ENCODE measurements at places on chromosomes 12 and 14.

DNA sequence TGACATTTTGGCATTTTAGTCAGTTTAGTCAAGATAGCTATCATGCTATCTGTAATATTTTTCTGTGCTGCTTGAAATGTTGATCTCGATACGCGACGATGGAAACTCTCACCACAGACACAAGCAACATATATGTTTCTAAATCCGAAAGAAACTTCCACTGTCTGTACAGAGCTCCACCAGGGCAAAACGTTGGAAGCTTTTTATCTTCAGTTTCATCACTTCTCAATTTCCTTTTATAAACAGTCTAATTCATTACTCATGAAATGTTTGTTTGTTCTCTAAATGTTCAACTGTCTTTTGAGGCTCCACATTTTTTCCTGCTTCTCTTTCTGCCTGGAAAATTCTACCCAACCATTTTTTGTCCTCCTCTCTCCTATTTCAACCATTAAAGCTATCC, 737.6 kb downstream of the SLC16A7 start:
- DNase-seq: no peak

- DNase-seq: no peak
These were observed 75.1 kb downstream of the ADGRD1 start for GRCh38 chr12:131028587-131029338.

- no peak for DNase-seq
These were observed 173.5 kb downstream of the PAX9 start for GRCh38 chr14:36835128-36835527.

DNA sequence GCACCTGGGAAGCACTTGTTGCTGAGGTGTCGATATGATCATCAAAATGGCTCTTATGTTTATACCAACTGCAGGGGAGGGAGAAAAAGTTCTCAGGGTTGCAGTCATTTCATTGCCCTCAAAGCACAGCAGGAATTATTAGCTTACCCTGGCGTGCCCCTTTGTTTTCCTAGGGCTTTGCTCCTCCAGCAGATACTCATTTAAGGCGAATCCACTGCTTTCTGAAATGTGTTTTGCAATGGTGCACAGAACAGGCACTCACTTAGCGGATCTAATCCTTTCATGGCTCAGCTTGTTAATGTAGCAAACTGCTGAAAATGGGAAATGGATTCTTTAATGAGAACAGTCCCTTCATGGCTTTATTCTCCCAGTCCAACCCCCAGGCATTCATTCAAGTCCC, 76.7 kb downstream of the NKX2-1 start:
- DNase-seq: no peak

DNA sequence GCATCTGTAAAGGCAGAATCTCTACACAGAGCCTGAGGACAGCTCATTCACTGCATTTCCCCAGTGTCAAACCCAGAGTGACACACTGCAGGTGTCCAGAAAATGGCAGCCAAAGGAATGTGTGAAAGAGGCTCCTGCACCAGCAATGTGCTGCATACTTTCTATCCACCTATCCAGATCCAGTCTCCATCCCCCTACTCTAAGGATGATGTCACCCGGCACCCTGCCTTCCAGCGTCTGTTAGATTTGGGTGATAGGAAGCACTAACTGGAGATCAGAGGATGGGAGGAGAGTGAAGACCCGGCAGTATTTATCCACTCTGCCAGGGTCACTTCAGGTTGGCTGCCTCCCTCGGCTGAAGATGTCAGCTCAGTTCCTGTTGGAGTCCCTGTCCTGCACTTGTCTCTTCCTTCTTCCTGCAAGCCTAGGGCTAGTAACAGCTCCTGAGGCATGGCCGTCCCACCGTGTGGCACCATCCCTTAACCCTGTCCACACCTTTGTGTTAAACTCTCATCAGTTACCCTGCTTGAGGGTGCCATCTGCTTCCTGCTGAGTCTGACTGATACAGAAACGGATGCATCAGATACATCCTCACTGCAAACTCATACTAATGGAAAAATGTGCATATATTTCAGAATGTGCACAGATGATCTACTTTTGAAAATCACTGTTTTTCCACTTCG, 13.0 kb upstream of the GPR68 start:
- no peak for DNase-seq

DNA sequence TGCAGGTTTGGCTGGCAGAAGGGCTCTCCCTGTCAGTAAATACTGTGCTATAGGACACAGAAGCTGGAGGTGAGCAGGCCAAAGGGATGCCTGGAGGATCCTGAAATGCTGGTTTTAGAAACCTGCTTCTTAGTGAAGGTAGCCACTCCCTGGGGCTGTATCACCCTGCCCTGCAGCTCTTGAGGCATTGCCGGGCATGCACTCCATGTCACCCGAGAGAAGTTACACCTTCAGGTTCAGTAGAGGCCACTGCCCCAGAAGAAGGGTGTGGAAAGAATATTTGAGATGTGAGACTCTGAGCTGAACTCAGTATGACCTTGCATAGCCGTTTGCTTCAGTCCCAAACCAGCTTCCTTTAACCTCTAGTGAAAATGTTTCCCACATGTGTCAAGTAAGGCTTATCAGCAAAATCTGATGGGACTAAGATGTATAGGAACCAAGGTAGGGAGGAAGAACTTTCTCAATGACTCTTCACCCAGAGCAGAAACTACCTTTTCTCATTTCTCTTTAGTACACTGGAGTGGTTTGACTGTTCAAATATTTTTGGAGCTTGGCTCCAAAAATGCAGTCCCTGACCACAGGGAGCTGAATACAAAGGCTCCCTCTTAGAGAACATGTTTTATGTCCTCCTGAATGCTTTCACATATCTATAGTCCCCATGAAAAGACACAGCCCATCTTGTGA, 164.5 kb upstream of the DYRK2 start:
- no peak for DNase-seq

- no peak for DNase-seq
These were observed 4.6 kb downstream of the HOXC4 start for GRCh38 chr12:54058128-54058768.

- no peak for DNase-seq
These were observed 81.6 kb downstream of the MYRFL start for GRCh38 chr12:69906411-69907216.

GRCh38 chr12:130948751-130949150, 5.0 kb upstream of the ADGRD1 start:
- DNase-seq: no peak

DNA sequence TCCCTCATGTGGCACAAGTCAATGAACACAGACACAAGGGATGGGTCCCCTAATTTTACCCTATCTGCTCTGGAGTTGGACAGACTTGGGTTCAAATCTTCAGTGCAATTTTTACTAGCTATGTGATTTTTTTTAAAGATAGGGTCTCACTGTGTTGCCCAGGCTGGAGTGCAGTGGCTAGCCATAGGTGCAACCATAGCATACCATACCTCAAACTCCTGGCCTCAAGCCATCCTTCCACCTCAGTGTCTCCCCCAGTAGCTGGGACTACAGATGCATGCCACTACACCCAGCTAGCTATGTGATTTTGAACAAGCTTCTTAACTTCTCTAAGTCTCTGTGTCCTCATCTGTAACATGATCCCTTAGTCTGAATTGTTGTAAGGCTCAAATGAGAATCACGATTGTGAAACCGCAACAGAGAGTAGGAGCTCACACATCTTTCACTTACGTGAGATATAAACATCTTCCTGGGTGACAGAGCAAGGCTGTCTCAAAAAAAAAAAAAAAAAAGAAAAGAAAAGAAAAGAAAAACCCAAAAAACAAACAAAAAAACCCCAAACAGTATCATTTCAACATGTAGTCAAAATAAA, 4.7 kb downstream of the CALCOCO1 start:
- no peak for DNase-seq

DNA sequence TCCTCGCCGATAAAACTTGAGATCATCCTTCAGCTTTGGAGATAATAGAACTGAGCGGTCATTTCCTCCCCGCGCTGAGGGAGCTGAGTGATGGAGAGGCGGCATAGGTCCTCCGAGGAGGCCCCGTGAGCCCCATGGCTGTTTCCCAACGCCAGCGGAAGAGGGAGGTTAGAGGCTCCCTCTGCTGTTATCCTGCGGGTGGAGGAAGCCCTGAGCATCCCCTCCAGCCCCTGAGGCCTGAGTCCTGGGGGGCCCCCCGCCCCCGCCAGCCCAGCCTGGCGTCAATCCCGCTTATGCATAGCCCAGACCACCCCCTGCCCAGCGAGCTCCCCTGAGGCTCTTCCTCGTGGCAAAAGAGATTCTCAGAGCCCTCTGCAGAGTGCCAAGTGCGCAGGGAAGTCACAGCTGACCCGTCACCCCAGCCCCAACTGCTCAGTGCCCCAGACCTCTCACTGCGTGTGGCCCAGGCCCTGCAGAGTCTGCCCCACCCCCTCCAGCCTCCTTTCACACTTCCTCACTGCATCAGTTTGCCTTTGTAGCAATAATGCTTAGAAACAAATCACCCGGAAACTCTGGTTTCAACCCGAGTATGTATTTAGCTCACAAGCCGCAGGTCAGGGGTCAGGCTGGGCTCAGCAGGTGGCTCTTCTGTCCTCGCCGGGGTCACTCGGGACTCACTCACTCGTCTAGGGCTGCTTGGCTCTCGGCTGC, 44.7 kb upstream of the GALNT9 start:
- no peak for DNase-seq

DNA sequence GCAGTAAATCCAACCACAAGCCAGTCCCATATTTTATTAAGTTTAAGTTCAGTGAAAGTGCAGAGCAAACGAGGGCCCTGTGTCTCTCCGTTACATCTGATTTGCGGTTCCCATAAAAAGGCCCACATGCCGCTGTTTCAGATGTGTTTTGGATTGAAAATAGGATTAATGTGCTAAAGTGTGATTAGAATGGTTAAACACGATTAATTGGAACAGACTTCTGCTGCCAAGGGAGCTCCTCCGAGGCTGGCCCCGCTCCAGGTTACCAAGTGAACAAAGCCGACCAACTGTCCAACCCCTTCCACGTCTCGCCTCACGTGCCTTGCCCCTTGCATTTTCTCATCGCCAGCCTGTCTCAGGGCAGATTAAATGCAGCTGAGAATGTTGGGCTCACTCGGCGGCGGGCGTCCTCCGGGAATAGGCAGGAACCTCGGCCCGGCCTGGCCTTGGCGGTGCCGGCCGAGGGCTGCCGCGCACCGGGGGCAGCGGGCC, 166.5 kb upstream of the GSC start:
- DNase-seq: peak; percentile 60

DNA sequence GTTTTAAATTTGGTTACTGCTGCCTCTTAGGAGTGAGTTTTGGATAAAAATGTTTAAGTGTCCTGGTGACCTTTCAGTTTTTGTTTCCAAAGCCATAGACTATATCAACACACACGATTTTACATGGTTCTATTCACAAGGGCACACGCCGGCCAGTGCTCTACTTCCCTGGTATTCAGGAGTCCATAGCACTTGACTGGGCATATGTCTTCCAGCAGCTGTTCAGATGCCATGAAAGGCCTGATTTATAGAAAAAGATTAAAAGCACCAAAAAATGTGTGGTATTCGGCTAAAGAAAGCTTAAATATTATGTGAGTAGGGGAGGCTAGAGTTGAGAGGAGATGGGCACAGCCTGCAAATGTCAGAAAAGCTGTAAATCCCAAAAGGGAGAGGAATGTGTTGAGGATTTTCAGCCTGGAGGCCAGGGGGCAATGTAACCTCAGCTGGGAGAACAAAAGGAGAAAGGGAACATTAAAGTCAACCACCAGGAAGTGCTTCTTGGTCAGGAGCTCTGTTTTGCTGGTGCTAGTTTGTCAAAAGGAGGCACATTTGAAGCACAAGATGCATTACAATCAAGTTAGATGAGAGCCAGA, 478.4 kb downstream of the RAD51B start:
- DNase-seq: no peak

DNA sequence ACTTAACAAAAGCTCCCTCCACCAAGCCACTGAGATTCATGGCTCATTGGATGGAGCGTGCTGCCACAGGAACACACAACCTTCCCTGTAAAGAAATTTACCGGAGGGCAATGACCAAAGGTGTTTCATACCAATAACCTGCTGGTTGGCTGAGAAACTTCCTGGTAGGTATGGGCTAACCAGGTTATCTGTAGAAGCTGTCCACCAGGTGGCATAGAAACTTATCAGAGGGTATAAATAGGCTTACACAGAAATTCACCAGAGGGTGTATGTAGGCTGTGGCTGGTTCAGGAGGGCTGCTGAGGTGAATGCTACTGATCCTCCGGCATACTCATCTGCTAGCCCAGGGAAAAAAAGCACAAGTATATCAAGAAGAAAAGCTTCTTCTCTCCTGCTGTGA, 27.1 kb upstream of the MTERF2 start:
- DNase-seq: no peak

- no peak for DNase-seq
These were observed 37.3 kb downstream of the MGST1 start for GRCh38 chr12:16384732-16385131.

DNA sequence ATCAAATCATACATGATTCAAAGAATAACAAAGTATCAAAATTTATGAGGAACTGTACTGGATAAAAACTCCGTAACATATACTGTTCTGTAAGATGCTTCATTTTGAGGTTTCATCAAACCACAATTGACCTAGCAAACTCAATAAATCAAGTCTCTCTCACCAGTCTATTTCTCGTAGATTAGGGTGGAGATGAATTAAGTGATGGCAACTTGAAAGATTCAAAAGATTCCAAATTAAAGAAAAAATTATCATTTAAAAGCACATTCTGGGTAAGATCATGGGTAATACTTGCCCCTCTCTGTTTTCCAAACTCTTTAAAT, 74.4 kb downstream of the PAPLN start:
- no peak for DNase-seq

DNA sequence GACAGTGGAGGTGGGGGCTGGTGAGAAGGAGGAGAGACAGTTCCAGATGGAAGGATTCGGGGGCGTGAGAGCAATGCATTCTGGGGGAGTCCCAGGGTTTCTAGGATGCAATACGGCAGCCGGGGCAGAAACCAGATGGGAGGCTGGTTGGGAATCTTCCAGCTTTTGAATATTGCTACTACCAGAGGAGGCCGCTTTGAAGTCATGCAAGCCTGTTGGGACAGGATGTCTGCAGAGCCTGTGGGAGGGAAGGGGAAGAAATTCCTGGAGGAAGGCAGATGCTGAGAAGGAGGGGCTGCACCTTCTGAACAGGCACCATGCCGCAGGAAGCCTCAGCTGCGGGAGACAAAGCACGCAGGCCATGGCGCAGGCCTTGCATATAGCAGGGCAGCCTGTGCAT, 105.4 kb downstream of the APAF1 start:
- peak; percentile 85 for DNase-seq

GRCh38 chr12:46519407-46519806, 146.8 kb upstream of the SLC38A2 start:
- DNase-seq: no peak

GRCh38 chr12:20150835-20151422, 217.4 kb upstream of the PDE3A start:
- DNase-seq: no peak

DNA sequence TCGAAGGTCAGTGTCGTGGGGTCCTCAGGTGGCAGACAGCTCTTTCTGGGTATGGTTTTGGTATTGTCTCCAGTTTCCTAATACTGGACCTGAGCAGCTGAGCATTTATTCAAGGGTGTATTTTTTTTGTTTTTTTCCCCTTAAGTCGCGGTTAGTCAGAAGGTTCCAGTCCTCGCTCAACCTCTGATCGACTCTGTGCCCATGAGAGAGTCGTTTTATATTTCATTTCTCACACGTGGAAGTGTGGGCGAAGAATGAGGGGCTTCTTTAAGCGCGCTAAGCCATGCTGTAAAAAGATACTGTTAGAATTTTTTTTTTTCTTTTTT, 499 bp downstream of the MIPOL1 start:
- DNase-seq: no peak

Measured in head of caudate nucleus (tissue), 42 donors.